H9 (cell line): ENCODE measurements at places on chromosomes 12 and 14.
A peak's percentile ranks its signal among the peaks of the same experiment; 100 is the strongest.

DNA sequence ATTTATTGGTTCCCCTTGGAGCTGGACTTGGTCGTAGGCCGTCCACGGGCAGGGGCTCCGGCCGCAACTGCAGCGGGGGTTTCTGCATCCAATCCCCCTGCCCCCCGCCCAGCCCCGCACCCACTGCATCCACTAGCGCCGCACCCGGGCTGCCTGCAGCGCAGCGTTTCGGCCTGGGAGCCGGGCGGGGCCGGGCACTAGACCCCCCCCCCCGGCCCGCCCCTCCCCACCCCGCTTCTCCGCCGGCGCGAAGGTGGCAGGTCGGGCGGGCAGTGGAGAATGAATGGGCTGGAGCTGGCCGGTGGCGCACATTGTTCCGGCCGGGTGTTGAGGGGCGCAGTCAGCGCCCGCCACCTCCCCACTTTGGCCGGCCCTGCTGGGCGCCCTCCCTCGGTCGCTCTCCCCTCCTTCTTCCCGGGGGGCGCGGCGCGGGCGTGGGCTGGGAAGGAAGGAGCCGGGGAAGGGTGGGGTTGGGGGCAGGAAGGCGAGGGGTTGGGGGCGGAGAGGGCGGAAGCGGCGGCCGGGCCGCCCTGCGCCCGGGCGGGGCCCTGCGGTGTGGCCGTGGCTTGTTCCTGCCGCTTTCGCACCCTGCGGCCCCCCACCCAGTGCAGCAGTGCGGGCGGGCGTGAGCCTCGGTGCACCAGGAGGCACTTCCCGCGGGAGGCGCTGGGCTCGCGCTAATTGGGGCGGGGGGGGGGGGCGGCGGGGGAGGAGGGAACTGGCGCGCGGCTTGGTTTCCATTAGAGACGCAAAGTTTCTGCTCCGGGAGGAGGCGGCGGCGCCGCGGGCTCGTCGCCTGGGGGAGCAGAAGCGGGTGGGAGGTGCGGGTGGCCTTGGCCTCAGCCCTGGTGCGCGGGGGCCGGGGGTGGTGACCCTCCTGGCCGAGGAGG is 841 bp downstream of the CALM1 start:
- peak; percentile 53 for DNase-seq

GRCh38 chr12:95642583-95642982 is 91.3 kb upstream of the USP44 start:
- no peak for DNase-seq

GRCh38 chr12:108772247-108772646 is 40.9 kb upstream of the CORO1C start:
- no peak for DNase-seq

- DNase-seq = no peak
Measured at GRCh38 chr14:33943096-33943883, 7.6 kb downstream of the EGLN3 start.

- DNase-seq = no peak
Measured at GRCh38 chr12:13085968-13086686, 17.3 kb downstream of the GSG1 start.

DNA sequence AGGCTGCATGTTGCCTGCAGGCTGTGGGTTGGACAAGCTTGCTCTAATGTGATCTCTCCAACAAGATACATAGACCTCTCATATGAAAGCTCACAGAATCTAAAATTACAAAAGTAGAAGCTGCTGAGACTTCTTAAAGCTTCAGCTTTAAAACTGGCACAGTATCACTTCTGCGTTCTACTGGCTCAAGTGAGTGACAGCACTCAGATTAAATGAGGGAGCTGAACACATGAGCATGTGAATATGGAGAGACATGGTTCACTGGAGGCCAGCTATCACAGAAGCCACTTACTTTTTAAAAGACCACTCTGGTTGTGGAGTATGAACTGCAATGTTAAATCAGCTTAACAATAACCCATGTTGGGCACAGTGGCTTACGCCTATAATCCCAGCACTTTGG is 29.1 kb upstream of the ANO6 start:
- DNase-seq = no peak

GRCh38 chr14:64644629-64645028 is 59.6 kb upstream of the PLEKHG3 start:
- DNase-seq = no peak

GRCh38 chr14:100842799-100843198 is 16.9 kb downstream of the MEG3 start:
- DNase-seq = no peak

GRCh38 chr14:76729953-76730505 is 31.2 kb upstream of the VASH1 start:
- no peak for DNase-seq
